Uterus (tissue), 4 donors: ENCODE measurements at places on chromosomes 4 and X.

- DNase-seq, result no peak
These were observed 354.8 kb downstream of the MID1IP1 start for GRCh38 chrX:39156051-39156450.

GRCh38 chr4:121148000-121148399 is 16.1 kb downstream of the TNIP3 start:
- no peak for DNase-seq

DNA sequence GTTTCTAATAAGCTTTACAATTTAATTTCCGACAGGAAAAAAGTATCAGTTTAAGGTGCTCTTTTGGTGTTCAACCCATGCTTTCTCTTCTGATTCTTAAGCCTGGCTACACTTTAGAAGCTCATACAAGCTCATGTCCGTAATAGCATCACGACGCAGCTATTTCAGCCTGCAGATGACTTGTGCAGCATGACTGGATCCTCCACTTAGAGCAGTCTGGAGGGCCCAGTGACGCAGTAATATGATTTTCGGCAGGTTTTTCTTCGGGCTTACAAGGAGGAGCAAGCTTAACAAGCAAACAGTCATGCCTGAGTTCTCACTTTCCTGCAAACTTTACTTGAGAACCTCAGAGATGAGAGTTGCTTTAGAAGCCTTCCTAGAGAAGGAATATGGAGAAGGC is 85.3 kb upstream of the MAML3 start:
- DNase-seq, result no peak

DNA sequence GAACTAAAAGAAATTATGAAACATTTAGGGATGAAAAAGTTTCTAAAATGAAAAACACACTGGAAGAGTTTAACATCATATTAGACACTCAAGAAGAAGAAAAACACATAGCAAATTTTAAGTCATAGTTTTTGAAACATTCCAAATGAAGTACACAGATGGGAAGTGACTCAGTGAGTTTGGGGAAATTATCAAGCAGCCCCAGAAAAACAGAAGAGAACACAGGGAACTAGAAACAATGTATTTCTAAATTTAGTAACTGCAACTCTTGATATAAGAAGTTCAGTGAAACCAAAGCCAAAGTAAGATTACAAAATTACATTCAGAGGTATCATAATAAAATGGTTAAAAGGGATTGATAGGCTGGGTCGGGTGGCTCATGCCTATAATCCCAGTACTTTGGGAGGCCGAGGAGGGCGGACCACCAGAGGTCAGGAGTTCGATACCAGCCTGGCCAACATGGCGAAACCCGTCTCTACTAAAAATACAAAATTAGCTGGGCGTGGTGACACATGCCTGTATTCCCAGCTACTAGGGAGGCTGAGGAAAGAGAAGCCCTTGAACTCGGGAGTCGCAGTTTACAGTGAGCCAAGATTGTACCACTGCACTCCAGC is 461.2 kb downstream of the KCTD8 start:
- DNase-seq, result no peak

- no peak for DNase-seq
These were observed 49.0 kb upstream of the TRAM1L1 start for GRCh38 chr4:117134386-117134785.

- DNase-seq, result no peak
These were observed 47.9 kb downstream of the STARD8 start for GRCh38 chrX:68695206-68695845.

DNA sequence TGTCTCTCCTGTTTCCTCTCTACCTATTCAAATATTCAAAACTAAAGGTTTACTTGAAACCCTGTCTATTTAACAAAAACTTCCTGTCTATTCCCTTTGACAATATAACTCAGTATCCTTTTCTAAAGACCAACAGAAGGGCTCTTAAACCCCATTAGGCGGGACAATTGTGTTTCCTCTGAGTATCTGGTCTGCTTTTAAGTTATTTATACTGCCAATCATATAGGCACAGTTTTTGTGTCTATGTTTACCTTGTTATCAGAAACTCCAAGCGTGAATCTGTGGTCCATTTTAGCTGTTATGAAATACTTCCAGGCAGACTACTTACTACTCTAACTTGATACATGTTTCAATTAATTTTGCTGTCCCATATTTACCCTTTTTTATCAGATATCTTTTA is 350.0 kb upstream of the CTSO start:
- DNase-seq, result no peak

GRCh38 chrX:49233887-49234555 is 881 bp upstream of the CACNA1F start:
- DNase-seq, result no peak

- DNase-seq, result no peak
These were observed 925.6 kb downstream of the SH3BGRL start for GRCh38 chrX:82127228-82128123.

- DNase-seq, result no peak
These were observed 95.3 kb upstream of the PTPN13 start for GRCh38 chr4:86498863-86499166.

- DNase-seq, result no peak
These were observed 65.3 kb upstream of the CCSER1 start for GRCh38 chr4:90061881-90062280.

DNA sequence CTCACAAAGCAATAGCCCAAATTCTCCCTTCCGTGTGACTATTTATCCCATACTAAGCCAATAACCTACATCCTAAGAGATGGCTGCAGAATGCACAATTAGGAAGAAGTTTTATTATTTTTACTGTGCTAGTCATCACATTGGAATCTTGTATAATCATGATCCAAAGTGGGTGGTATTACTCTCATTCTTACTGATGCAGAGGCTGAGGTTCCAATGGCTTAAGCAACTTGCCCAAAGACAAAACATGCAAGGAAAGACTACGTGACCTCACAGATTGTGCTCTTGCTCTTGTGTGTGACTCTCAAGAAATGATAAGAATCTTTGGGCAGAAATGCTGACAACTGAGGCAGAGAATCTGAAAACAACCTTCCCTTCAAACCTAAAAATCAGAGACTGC is 212.2 kb downstream of the LDB2 start:
- DNase-seq, result no peak

- DNase-seq, result no peak
These were observed 28.5 kb upstream of the ANK2 start for GRCh38 chr4:113020966-113021365.

GRCh38 chr4:98688411-98689290 is 30.2 kb upstream of the TSPAN5 start:
- DNase-seq, result no peak

- DNase-seq, result no peak
These were observed 280.2 kb downstream of the ADGRA3 start for GRCh38 chr4:22235698-22236097.

- DNase-seq, result no peak
These were observed 18.5 kb downstream of the CLGN start for GRCh38 chr4:140408974-140409373.

DNA sequence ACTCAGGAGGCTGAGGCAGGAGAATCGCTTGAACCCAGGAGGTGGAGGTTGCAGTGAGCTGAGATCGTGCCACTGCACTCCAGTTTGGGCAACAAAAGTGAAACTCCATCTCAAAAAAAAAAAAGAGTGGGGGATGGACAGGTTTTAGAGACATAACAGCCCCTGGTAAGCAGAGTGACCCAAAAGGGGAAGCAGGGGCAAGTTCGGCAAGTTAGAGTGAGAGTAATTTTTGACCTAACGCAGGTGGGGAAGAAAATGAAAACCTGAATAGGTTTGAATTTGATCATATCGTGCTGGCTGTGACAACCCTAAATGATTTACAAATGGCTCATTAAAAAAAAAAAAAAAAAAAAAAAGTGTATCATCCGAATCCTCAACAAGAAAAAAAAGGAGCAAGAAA is 25.7 kb upstream of the TMEM131L start:
- DNase-seq, result no peak

- DNase-seq, result no peak
These were observed 37.2 kb downstream of the CXXC4 start for GRCh38 chr4:104457308-104457981.

- no peak for DNase-seq
These were observed 40.7 kb upstream of the ARMCX5 start for GRCh38 chrX:102558607-102559006.

- no peak for DNase-seq
These were observed 15.6 kb downstream of the CXorf66 start for GRCh38 chrX:139949703-139950102.

- DNase-seq, result no peak
These were observed 206.7 kb downstream of the RASL11B start for GRCh38 chr4:53068755-53069330.

DNA sequence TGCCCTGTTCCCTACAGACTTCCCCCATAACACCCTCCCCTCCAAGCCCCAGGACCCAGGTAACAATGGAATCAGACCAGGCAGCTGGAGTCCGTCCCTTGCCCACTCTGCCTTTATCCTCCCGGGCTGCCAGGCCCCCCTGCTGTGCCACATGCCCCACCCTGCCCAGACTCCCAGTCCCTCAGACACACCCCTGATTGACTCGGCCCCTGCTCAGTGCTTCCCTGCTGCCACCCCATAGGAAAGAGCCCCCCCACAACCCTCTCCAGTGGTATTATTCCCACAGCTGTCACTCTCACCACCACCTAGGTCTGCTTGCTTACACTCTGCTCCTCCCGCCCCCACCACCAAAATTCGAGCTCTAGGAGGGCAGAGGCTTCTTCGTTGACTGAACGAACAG is 4.7 kb upstream of the NAA10 start:
- no peak for DNase-seq

GRCh38 chr4:41526628-41527027 is 11.3 kb upstream of the LIMCH1 start:
- no peak for DNase-seq

DNA sequence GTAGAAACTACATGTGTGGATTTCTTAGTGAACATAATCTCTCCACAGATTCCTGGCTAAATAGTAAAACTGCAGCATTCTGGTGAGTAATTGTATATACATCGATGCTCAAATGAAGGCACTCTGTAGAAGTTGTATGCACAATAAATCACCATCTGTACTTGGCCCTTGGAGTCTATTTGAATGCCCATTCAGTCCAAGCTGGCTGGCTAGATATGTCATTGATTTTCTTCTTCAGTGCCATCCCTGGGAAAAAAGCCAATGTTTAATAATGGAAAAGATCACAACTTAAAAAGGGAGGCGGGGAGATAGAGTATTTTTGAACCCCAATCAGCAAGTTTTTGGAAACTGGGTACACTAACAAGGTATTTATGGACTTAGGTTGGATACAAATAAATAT is 381.0 kb upstream of the TEX13C start:
- no peak for DNase-seq

DNA sequence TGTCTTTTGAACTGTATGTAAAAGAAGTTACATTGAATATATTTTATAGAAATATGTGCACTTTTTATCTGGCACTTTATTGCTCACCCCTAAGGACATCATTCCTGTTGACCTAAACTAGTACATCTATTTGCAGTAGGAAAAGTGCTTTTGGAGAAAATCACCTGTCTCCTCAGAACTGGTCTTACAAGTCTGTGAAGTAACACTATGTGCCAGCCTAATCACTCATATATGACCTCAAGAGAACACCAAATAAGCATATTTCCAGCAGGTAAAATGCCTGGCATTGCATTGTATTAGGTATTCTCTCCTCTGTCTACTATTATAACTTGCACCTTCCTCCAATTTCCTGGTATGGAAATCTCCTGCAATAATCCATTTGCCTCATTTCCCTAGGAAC is 4.0 kb upstream of the GASK1B start:
- no peak for DNase-seq

DNA sequence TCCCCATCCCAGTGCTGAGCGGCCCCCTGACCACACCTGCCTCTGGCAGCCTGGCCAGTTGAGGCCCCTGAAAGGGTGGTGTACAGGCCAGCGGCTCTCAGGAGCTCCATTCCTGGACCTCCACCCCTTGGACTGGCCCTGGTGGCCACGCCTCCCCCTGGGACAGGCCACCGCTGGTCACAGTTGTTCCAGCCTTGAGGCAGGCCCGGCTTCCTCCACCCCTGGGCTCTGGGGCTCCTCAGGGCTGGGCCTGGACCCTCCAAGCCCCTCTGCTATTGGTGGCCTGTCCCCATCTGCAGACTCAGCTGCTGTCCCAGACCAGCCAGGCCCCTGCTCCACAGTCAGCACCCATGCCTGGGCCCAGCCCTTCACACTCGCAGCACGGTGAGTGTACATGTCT is 93.2 kb upstream of the NKX1-1 start:
- DNase-seq, result no peak

GRCh38 chrX:135420831-135421230 is 913 bp upstream of the SMIM10L2A start:
- DNase-seq, result no peak

DNA sequence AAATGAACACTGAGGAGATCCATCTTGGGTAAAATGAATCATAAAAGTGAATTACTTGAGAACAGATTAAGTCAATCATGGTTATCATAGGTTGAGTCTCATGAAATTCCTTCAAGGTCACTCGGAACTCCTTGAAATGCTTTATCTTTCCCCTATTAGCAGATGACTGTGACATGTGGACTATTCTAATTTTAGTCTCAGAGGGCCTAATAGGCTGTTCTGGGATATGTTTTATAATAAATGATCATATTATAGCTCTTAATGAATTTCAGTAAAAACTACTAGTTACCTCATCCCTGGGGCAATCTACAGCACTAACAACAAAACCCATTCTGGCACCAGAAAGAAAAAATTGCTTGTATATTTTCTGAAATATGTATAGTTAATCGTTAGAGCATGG is 44.7 kb downstream of the SPATA4 start:
- no peak for DNase-seq

- DNase-seq, result no peak
These were observed 265.3 kb downstream of the HNRNPD start for GRCh38 chr4:82108506-82108905.

GRCh38 chr4:85793233-85793585 is 318.3 kb downstream of the ARHGAP24 start:
- no peak for DNase-seq

GRCh38 chr4:169127314-169127713 is 117.3 kb upstream of the CBR4 start:
- no peak for DNase-seq

DNA sequence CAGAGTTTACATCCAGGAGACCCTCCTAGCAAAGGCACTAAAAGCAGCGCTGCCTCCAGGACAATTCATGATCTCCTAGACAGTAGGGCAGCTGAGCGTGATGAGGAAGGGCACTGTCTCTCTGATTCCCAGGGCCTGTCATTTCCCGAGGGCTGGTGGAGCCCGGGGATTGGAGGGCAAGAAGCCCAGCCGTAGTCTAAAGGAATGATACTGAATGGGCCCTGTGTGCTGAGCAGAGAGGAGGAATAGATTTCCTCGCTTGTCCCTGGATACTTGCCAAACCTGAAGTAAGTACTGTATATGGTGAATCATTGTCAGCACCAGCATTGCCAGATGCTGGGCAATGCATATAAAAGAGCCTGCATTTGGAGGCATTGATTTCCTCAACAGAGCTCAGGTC is 88.0 kb upstream of the SLITRK2 start:
- DNase-seq, result no peak

GRCh38 chrX:111431001-111431400 is 19.0 kb upstream of the DCX start:
- no peak for DNase-seq

- DNase-seq, result no peak
These were observed 20.3 kb downstream of the DGKQ start for GRCh38 chr4:952881-953573.

DNA sequence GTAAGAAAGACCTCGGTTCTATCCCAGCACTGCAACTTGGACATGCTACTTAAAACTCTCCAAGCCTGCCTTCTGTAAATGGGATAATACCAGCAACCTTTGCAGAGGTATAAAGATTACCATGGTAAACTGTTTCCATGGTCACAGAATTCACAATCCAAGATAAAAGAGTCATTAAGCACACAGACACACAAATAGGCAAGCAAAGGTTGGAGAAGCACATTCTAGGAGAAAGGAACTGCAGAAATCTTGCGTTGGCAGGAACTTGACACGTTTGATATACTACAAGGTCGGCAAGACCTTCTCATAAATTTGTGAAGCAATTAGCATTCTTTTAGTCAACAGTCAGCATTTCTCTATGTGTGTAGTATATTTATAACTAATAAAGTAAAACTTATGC is 12.3 kb upstream of the CHRNA9 start:
- DNase-seq, result peak; percentile 31
